ENCODE measurements at places on chromosomes 1 and 21. TPM values are rescaled to one million over a fixed set of nuclear protein-coding genes. Genes with fewer than 3 reads are reported as not detected.

The TMIGD3 gene
- polyA plus RNA-seq, result not detected

The CD1D gene
- polyA plus RNA-seq, result not detected

The PRKAB2 gene
- 11.2 TPM for polyA plus RNA-seq

The TMEM79 gene
- polyA plus RNA-seq, result 6.3 TPM

The AGO3 gene
- polyA plus RNA-seq, result 4.3 TPM

The SPOCD1 gene
- polyA plus RNA-seq, result 5.5 TPM

The ALG14 gene
- 5.7 TPM for polyA plus RNA-seq

The HTR1D gene
- 9.4 TPM for polyA plus RNA-seq

The CCDC30 gene
- 0.63 TPM for polyA plus RNA-seq

The DIRAS3 gene
- 1.8 TPM for polyA plus RNA-seq

The TFF2 gene
- polyA plus RNA-seq, result not detected

The CA6 gene
- not detected for polyA plus RNA-seq

The HPDL gene
- 2.8 TPM for polyA plus RNA-seq

The PAX7 gene
- polyA plus RNA-seq, result 0.13 TPM

The RNF223 gene
- not detected for polyA plus RNA-seq

The CRP gene
- not detected for polyA plus RNA-seq

The DCAF6 gene
- polyA plus RNA-seq, result 34.4 TPM

The TMEM81 gene
- 2.0 TPM for polyA plus RNA-seq

The PPIH gene
- 55.8 TPM for polyA plus RNA-seq

The ATP13A2 gene
- polyA plus RNA-seq, result 25.7 TPM

The C1orf226 gene
- 0.33 TPM for polyA plus RNA-seq

The FNDC5 gene
- 0.35 TPM for polyA plus RNA-seq

The AIRE gene
- polyA plus RNA-seq, result not detected

The ARMH1 gene
- polyA plus RNA-seq, result 1.7 TPM

The INSRR gene
- not detected for polyA plus RNA-seq

The NIPAL3 gene
- 5.1 TPM for polyA plus RNA-seq

All from A549 (cell line).